ENCODE measurements at places on chromosomes 4 and X. TPM values are rescaled to one million over a fixed set of nuclear protein-coding genes. Genes with fewer than 3 reads are reported as not detected.

The GRIA2 gene
- 0.82 TPM for total RNA-seq

The BEND2 gene
- total RNA-seq = not detected

The MSX1 gene
- 0.82 TPM for total RNA-seq

The DUX4 gene
- total RNA-seq = not detected

The FAM184B gene
- total RNA-seq = 1.6 TPM

All from metanephros (tissue), 2 donors.